Mesenteric fat pad (tissue), 1 donor: ENCODE measurements at places on chromosomes 6 and 20.

- peak; percentile 83 for DNase-seq
Measured at GRCh38 chr20:25526446-25526845, 58.9 kb downstream of the NINL start.

- no peak for DNase-seq
Measured at GRCh38 chr6:27503436-27504030, 30.6 kb upstream of the ZNF184 start.

- no peak for DNase-seq
Measured at GRCh38 chr20:57888591-57888990, 178.8 kb upstream of the PMEPA1 start.

- no peak for DNase-seq
Measured at GRCh38 chr6:28586324-28586723, 60.6 kb downstream of the GPX5 start.

- no peak for DNase-seq
Measured at GRCh38 chr20:32823078-32823477, 3.3 kb downstream of the MAPRE1 start.

- no peak for DNase-seq
Measured at GRCh38 chr20:13348311-13349234, 127.5 kb downstream of the ISM1 start.

DNA sequence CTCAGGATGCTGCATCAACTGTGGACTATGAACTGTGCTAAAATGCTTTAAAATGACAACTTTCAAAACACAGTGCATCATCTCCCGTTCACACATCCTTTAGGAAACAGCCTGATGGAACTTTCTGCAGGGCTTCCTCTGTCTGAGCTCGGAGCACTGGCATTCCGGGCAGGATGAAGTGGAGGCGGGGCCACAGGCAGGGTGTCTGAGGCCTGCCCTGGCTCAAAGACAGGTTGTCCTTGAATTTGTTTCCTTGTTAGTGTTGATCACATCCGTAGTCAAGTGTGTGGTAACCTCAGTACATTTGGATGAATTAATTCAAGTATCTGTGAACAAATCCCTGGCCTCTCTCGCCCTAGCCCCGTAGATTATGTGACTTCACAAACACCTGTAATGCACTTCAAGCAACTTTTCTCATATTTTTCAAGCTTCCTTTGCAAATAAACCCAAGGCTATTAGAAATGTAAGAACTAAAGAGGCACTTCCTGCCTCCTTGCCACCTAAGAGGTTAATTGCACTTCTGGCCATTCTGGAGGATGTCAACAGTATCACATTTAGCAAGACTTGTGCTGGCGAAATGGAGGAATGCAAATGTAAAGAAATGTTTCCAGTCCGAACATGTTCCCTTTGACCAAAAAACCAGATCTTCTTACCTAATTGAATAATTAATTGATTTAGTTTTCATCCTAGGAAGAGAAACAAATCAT, 3.1 kb downstream of the CD93 start:
- DNase-seq = no peak

DNA sequence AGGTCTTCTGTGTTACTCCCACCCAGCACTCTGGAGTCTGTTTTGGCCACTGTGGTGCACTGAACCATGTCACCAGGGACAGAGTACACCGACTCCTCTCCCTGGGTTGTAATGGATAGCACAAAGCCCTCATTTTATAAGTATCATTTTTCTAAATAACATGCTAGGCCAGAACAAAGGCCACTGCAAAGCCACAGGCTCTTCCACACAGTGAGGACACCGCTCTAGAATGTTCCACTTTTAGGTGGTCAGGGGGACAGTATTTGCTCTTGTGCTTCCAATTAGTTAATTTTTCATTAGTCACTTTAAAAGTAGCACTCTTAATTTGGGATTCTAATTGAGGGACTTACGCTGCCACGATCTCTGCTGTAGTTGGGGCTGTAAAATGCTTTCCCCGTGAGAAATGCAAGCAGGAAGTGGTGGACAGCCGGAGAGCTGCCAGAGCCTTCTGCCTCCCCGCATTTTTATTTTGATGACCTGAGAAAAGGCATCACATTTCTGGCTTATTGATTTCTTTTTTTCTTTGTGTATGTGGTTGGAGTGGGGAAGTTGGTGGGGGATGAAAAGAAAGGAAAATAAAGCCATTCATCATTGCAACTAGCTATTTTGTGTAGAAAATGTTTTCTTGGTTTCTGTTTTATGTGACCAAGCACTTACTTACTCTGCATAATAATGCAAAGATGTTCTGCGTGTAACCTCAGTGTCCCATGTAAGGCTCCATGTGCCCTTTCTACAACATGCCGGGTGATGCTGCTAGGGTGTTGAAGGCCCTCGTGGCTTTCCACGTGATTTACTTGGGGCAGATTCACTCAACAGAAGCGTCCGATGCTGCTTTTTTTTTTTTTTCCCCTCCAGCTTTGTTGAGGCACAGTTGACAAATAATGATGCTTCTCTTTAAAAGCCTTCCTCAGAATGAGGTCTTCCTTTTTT, 195.9 kb downstream of the SASH1 start:
- DNase-seq = no peak

DNA sequence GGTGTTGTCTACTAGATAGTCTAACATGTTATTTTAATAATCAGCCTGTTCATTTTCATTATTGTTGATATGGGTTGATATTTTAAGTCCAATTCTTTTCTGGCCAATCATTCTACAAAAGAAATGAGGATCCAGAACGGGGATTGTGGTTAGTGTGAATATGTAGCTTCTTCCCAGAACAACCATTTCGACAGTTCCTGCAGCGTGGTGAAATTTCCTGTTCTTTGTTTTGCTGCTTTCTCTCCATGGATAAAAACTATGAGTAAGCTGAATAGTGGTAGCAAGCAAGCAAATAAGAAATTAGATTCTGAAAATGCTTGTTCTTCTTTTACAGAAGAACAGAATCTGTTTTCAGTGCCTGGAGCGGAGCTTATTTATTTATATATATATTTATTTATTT, 65.5 kb upstream of the F13A1 start:
- DNase-seq = no peak

DNA sequence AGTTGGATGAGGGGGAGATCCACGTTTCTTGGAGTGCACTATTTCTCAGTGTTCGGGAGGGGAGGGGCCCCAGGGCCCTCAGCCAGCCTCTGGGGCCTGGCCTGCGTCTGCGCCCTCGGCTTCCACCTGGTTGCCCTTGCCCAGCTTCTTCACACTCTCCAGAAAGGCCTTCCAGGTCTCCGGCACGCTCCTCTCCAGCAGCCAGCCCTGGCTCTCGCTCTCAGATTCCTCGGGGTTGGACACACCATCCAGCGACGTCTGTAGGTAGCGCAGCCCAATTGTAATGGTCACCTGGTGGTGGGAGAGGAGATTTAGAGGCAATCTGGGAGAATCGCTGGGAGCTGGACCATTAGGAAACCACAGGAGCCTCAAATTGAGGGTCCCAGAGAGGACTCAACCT, 24.2 kb downstream of the PRPH2 start:
- peak; percentile 60 for DNase-seq

DNA sequence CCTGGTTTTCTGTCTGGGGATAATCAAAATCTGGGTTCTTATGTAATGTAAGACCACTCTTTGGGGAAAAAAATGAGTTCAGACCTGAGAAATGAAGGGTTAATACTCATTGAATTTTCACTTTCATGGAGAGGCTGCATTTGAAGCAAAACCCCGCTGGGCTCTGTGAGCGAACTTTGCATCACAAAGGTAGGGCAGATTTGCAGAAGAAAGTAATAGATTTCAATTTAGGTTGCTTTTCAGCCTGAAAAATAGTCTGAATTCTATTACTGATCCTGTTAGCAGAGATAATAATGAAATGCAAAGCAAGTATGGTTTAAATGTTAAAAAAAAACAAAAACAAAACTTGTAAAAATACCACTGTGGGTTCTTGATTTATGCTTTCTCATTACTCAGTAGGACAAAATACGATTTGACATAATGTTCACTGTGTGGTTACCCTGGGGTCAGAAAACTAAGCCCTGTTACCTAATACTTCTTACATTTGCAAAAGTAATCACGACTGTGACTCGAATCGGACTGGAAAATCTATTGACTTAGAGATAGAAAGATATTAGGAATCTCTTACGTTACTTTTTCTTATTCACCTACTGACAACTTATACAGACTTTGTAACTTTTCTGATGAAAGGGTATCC, 72.2 kb downstream of the UST start:
- DNase-seq = no peak

GRCh38 chr20:12956303-12956702, 52.5 kb upstream of the SPTLC3 start:
- no peak for DNase-seq

DNA sequence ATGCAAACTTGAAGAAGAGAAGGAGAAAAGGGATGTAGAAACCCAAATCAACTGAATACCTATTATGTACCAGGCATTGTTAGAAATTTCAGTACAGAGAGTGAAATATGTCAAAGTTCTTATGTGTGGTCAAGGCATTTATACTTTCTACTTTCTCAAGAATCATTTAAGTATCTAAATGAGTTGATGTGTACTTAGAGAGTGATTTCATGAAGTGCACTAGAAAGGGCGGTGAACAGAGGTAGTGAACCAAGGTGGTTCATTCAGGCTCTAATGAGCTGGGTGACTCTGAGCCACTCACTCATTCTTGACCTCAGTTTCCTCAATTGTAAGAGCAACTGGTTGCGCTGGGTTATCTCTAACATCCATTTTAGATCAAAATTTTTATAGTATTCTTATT, 3.3 kb downstream of the PDE7B start:
- DNase-seq = no peak

DNA sequence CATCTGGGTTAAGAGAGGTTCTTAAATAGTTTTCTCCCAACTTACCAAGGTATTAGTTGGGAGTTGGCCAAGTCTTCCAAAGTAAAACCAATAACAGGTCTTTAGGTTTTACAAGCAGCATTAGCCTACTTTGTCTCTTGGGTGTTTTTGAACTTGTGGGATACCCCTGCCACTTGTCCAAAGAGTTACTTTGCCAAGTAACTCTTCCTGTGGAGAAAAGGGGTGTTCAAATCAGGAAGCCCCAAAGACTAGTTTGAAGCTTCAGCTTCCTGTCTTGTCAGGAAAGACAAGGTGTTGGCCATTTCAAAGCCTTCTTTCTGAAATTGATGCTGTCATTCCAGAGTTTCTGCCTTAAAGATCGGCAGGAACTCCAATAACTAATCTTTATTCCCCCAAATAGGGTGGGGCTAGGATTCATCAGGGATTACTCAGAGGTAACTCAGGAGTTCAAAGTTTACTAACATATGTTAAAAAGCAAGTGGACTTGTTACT, 822 bp downstream of the RAB22A start:
- no peak for DNase-seq

- no peak for DNase-seq
Measured at GRCh38 chr20:62917720-62918119, 8.6 kb downstream of the DIDO1 start.

DNA sequence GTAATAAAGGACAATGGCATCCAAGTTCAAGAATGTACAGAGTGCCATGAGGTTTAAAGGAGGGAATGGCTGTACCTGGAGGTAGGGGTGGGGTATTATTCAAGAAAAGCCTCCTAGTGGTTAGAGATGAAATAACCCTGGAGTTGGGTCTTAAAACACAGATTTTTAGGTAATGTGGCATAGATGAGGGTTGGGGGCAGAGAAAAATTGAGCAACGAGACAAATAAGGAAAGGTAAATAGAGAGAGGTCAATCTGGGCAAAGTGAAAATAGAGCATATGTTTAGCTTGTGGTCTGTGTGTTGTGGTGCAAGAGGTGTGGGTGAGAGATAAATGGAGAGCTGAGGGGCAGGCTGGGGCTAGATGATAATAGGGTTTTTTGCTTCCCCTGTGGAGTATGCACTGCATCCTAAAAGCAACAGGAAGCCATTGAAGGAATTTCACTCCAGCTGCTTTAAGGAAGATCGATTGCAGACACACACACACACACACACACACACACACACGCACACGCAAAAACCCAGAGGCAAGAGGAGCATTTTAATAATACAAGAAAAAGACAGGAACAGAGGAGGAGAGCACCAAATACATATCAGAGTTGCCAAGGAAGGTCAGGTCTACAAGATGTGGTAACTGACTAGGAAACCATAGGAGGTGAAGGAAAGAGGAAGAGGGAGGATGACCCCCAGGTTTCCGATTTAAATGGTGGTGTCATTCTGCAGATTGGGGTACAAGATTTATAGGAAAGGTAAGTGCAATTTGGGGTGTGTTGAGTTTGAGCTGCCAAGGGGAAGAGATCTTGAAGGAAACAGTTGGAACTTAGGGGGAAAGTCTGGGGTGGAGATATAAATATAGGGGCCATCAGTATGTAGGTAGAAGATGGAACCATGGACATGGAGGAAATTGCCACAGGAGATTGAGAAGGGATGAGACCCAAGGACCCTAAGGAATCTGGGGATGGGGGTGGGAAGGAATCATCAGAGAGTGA, 31.3 kb upstream of the ADGRF1 start:
- no peak for DNase-seq
